T-helper 1 cell (primary cell): ENCODE measurements at places on chromosomes 5 and 9.

GRCh38 chr9:6414247-6414641 lies 1.2 kb downstream of the UHRF2 start:
- no peak for DNase-seq

- DNase-seq = no peak
Observed at GRCh38 chr9:74173284-74173683, 323.9 kb upstream of the RORB start.

GRCh38 chr5:172670005-172670402 lies 28.9 kb downstream of the NEURL1B start:
- DNase-seq = no peak

GRCh38 chr5:140169410-140169809 lies 5.6 kb upstream of the CYSTM1 start:
- DNase-seq = no peak

- no peak for DNase-seq
Observed at GRCh38 chr5:5788793-5789192, 366.3 kb downstream of the ICE1 start.

GRCh38 chr5:37552770-37553719 lies 173.9 kb downstream of the WDR70 start:
- no peak for DNase-seq

DNA sequence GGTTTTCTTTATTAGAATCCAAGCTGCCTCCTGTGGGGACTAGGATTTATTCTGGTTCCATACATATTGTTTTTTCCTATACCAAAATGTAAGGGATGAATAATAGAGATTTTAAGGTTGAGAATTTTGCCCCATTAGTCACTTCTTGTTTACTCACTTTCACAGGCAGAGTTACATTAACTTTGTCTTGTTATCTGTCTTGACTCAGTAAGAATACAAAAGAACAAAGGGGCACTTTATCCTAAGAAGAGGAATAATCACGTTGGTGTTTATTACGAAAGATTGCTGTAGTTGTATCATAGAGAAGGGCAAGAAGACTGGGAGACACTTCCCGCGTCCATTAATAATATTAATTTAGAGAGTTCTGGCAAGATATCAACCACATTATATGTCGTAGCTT lies 599.7 kb upstream of the FTMT start:
- DNase-seq = no peak

GRCh38 chr5:2557435-2557834 lies 194.0 kb downstream of the IRX2 start:
- no peak for DNase-seq

GRCh38 chr5:93285461-93285860 lies 295.6 kb downstream of the NR2F1-AS1 start:
- no peak for DNase-seq

GRCh38 chr9:93028448-93029006 lies 30.0 kb upstream of the SUSD3 start:
- peak; percentile 61 for DNase-seq

DNA sequence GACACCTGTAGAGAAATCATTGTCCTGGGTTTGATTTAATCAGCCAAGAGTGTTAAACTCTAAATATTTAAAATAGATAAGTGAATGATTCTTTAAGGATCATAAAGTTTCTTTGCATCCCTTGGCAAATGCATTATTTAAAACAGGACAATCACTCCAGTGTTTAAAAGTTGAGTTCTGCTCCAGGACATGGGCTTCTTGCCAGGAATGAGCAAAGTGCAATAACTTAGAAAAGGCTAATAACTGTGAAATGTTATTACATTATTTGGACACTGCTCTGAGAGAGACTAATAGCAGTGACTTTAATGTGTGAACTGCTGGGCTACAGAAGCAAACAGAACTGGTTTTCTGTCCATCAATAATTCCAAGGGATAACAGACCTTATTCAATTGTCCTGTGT lies 283.3 kb downstream of the GABRB2 start:
- no peak for DNase-seq

- no peak for DNase-seq
Observed at GRCh38 chr5:116532762-116533525, 41.7 kb downstream of the SEMA6A start.

DNA sequence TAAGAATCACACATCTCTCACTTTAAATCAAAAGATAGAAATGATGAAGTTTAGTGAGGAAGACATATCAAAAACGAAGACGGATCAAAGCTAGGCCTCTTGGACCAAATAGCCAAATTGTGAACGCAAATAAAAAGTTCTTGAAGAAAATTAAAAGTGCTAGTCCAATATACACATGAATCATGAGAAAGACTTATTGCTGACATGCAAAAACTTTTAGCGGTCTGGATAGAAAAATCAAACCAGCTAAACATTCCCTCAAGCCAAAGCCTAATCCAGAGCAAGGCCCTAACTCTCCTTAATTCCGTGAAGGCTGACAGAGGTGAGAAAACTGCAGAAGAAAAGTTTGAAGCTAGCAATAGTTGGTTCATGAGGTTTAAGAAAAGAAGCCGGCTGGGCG lies 164.4 kb upstream of the PANK3 start:
- DNase-seq = no peak

DNA sequence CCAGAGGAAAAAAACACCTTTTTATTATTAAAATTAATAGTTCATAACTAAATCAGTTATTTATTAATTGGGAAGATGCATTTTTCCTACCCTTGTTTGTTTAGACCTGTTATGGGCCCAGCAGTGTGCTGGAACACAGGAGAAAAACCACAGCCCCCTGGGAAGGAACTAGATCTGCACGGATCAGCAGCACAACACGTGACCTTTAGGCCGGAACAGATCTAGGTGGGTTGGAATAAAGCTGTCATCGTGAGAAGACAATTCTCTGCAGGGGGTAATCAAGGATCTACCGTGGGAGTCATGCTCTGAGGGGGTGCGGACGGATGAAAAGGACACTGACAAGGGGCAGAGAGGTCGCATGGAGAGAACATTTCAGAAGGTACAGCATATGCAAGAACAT lies 95.8 kb upstream of the SPATA31C2 start:
- no peak for DNase-seq

GRCh38 chr5:65535529-65535987 lies 27.4 kb downstream of the CENPK start:
- no peak for DNase-seq

- no peak for DNase-seq
Observed at GRCh38 chr9:128118472-128118857, 9.1 kb downstream of the PTGES2 start.

DNA sequence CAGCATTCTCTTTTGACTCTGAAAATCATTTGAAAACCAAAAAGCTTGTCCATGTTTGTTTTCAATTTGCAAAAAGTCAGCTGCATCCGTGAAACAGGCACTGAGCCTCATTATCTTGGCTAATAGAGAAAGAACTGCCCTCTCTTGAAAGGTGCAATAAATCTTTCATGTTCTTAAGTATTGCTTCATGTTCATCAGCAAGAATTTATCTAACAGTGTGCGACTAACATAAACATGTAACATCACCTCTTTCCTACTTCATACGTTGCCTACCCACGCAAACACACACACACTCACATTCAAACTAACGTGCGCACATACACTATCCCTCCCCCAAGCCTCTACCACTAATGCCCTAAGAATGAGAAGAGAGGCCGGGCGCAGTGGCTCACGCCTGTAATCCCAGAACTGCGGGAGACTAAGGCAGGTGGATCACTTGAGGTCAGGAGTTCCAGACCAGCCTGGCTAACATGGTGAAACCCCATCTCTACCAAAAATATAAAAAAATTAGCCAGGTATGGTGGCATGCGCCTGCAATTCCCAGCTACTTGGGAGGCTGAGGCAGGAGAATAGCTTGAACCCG lies 629.7 kb upstream of the ZNF608 start:
- no peak for DNase-seq

DNA sequence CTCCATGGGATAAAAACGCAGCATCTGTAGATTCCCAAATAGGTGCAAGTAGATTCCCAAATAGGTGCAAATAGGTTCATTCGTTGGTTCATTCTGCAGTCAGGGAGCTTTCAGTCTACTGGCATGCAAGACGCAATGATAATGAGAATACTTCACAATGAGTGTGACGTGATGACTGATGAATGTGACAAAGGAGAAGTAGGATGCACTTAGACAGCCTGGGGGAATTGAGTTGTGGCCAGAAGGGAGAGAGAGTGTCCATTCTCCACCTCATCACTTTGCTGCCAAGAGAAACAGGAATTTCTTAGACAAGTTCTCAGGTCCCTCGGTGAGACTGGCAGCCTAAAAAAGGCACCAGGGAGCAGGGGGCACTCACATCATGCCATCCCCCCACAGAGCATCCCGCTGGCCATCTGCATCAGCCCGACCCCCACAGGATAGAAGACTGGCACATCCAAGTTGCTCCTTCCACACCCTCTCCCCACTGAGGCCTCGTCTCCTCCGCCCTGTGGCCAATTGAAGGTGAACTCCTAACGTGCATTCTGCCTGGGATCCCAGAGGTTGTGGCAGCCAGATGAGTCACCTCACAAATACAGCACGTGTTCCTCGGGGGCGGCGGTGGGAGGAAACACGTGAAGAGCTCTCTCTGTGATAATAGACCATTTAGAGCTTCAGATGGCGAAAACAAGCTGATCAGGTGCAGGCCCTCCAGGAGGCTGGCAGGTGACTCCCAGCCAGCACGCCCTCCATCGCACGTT lies 19.9 kb upstream of the KCNIP1 start:
- DNase-seq = no peak

DNA sequence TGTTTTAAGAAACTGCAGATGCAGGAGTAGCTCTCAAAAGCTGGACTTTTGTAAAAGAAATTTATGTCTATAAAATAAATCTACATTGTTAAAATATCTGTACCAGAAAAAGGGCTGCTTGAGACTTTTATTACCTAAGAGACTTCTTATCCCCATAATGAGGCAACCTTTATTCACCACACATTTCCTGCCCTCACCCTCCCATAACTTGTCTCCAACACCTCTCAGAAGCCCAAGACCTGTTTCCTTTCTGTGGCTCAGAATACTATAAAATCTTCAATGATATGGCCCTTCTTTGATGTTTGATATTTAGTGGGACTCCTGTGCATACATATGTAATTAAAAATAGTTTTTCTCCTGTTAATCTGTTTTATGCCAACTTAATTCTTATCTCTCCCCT lies 141.5 kb upstream of the FER start:
- DNase-seq = no peak

- no peak for DNase-seq
Observed at GRCh38 chr5:132264546-132265335, 7.2 kb downstream of the PDLIM4 start.
